ENCODE measurements at places on chromosomes 13 and 19.

DNA sequence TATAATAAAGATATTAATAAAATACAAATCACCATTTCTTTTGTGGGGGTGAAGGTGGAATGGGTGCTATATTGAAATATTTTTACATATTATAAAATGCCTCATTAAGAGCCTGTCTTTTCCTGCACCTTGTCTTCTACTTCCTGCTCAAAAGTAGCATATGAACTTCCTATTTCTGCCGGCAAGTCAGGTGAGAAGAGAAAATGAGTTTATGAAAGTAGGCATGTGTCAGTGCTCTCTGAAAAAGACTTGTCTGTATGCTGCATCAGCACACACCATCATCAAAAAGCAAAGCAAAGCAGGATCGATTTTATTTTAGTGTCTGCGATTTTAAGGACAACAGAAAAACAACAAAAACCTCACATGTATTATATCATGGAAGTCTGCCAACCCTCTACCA is 114.2 kb downstream of the RAP2A start:
- DNase-seq: no peak

GRCh38 chr13:44117351-44117750 is 237.6 kb downstream of the LACC1 start:
- DNase-seq: no peak

DNA sequence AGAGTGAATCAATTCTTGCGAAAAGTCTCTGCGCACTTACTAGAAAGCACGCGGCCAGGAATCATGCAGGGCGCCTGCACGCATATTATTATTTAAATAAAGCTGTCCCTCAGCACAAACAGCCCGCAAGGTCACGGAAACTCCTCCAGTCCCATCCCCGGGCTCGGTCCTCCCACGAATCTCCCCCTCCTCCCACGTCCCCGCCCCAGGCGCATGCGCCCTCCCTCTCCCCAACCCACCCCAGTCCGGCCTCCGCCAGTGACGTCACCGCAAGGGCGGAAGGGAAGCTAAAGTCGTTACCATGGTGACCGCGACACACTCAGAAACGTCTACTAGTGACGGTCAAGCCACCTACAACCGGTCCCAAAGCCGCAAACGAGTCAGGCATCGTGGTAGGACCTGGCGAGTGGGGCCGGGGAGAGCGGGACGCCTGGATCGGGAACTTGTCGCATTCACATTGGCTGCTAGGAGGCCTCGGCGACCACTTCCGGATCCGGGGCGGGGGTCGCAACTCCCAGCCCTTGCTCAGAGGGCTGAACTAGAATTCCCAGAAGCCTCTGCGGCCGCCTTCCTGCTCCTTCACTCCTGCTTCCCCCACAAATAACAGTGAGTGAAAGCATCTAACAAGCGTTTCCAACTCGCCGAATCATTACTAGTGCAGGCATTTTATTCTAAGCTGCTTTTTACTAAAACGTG is at the start of gene ZSCAN5A:
ZSCAN5A (minus strand) TSS at position 459 of the 696 bp plus-strand sequence. CDS start 89,793 bp downstream, outside the sequence.
- peak; percentile 97 for DNase-seq

DNA sequence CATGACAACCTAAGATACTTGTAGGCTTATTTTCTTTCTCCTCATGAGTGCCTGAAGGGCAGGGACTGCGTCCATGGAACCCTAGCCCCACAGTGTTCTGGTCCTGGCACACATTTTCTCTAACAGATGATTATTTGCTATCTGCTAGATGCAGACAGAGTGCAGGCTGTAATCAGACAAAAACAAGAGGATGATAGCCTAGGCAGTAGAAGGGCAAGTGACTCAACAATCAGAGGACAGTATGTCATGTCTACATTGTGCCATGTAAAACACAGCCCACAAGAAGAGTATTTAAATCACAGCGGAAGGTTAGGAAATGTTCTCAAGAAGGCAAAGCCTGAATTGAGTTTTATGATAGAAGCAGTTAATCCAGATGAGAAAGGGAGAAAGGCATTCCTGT is 29.3 kb downstream of the MIPEP start:
- no peak for DNase-seq

GRCh38 chr13:42649141-42649540 is 75.2 kb downstream of the TNFSF11 start:
- DNase-seq: no peak

- no peak for DNase-seq
Observed at GRCh38 chr13:71754407-71754974, 112.5 kb downstream of the DACH1 start.

- DNase-seq: no peak
Observed at GRCh38 chr13:31556376-31556775, 182.9 kb upstream of the RXFP2 start.

GRCh38 chr19:50178859-50179537 is 15.9 kb upstream of the IZUMO2 start:
- no peak for DNase-seq

DNA sequence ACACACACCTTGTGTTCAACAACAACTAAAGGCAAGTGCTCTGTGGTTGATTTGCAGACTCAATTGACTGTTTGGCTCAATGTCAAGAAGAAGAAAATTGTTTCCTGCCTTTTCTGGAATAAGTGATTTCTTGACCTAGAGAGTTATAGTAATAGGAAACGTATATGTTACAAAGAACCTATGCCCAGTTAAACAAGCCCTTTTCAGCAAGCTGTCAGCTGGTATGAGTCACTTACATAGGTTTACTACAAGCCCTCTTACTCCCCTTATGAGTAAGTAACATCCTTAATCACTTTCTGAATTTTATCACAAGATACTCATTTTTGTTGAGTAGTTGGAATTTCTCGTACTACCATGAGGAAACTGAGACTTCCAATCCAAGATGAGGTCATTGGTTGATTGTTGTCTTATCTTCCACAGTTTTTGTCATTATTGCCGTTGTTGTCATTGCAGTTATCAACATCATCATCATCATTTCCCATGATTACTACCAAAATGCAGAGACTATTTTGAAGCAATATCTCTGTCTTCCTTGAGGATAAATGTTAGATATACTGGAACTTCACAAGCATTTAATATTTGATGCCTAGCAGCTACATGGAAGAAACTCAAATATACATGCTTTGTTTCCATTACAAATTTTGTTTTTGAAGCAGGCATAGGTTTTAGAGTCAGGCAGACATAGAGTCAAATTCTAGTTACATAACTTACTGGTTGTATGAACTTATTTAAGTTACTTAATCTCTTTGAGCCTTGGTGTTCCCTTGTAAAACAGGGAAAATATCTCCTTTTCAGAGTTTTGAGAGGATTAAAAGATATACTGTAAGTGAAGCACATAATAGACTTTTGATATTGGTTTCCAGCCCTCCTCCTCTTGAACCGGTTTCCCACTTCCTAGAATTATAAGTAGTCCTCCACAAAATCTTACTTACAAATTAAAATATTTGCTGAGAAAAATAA is 106.0 kb downstream of the RAP2A start:
- DNase-seq: no peak

DNA sequence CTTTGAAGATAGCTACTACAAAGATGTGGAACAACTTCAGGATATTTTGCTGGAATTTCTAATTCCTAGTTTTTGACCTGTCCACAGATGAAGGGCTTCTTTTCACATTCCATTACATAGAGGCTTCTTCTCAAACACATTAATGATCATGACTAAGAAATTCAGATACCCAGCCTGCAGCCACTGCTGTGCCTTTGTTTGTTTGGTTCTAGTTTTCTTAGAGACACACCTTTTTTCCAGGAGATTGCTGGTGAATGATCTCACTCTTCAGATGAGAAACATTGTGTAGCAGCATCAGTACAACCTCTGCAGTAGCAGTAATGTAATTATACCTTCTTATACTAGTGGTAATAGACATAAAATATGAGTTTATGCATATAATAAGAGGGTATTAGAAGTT is 5.0 kb downstream of the TDRD3 start:
- DNase-seq: no peak

DNA sequence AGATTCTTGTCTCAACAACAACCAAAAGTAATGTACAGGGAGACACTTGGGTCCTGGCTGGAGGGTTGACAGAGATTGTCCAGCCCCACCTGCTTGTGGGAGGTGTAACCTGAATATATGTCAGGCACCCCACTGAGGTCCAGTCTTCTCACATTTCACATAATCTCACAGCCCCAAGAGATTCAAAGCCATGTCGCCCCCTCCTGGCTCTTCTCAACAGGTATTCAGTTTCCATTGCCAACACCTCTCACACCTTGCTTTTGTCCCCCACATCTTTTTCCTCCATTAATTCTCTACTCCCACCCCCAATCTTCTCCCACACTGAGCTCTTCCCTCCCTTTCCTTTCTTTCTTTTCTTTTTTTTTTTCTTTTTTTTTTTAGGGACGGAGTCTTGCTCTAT is 11.2 kb downstream of the UNC13A start:
- DNase-seq: peak; percentile 10

GRCh38 chr13:51970349-51970748 is 40.9 kb downstream of the ATP7B start:
- no peak for DNase-seq

GRCh38 chr13:111318386-111318785 is 2.1 kb upstream of the TEX29 start:
- DNase-seq: no peak

Measured in stimulated activated CD4-positive, alpha-beta T cell treated with anti-CD3 and anti-CD28 coated beads, Interleukin-15, amount 100 ng/mL, for 24 hours (primary cell).